Stimulated activated CD8-positive, alpha-beta memory T cell treated with anti-CD3 and anti-CD28 coated beads, Interleukin-4, amount 100 ng/mL, for 1 hour (primary cell): ENCODE measurements at places on chromosomes 12 and 14.

DNA sequence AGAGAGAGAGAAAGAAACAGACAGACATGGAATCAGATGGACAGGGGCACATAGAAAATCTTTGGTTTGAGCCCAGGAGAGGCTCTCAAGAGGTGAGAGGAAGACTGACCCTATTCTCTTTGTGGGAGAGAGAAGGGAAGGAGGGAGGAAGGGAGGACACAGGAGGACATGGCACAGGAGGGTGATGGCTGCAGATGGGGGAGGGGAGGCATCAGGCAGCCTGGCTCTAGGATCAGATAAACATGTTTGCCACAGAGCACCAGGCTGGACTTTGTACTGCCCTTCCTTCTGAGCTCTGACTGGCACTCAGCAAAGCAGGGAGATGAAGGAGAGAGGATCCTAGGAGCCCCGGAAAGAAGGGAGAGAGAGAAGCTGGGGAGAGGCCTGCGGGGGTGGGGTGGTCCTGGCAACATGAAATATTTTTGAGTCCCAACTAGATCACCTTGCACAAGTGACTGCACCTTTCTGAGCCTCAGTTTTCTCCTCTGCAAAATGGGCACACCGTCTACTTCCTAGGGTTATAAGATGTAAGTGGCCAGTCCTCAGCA is 6.1 kb downstream of the HNF1A start:
- no peak for DNase-seq

GRCh38 chr14:86088156-86088555 is 558.2 kb downstream of the FLRT2 start:
- no peak for DNase-seq

DNA sequence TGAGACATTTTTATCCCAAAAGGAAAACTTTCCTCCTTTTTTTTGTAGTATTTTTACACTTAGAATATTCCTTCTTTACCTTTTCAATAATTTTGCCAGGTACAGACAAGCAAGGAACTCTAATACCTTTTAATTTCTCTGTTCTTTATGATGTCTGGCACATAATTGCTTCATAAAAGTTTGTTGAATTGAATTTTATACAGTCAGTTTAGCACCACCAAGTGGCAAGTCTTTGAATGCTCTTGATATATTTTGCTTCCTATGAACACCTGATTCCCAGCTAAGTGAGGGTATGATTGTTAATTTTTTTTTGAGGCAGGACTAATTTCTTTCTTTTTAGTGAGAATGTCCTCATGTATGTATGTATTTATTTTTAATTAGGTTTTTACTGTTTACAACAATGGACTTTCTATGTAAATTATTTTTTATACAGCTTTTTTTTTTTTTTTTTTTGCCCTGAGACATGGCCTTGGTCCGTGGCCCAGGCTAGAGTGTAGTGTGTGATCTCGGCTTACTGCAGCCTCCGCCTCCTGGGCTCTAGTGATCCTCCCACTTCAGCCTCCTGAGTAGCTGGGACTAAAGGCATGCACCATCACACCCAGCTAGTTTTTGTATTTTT is 6.9 kb downstream of the TBC1D15 start:
- DNase-seq = no peak

DNA sequence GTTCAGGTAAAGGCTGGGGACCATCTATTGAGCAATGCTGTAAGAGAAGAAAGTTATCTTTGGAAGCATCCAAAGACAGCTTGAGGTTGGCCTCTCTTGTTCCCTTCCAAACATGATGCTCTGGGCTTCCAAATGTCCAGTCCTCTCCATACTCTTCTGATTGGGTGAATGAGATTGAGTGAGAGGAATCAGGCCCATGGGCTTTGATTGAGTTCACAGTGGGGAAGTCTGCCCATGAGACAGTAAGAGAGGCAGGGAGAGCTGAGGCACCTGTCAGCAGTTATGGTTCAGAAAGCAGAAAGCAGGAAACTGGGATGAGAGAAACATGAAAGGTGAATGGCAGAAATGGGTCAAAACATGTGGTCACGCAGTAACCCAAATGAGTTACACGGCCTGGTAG is 1006.9 kb downstream of the VRK1 start:
- DNase-seq = no peak

GRCh38 chr14:49975799-49976198 is 82.9 kb downstream of the ARF6 start:
- no peak for DNase-seq

- DNase-seq = no peak
These were observed 74.2 kb downstream of the NOC4L start for GRCh38 chr12:132218527-132218875.

- no peak for DNase-seq
These were observed 44.7 kb upstream of the GALNT9 start for GRCh38 chr12:132373901-132374611.

DNA sequence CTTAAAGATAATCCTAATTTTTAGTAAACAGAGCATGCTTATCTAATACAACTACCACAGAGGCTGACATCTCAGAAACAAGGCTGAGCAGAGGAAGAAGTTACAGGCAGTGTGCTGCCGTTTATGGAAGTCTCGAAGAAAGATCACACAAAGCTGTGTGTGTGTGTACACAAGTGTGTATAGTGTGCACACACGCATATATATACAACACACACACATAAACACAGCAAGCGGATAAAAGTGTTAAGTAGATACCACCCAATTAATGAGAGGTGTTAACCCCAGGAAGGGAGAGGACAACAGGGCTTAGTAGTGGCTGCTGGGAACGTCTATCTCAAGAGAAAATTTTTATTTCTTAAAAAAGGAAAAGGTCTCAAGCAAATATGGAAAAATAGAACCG is 15.3 kb downstream of the CCDC88C start:
- no peak for DNase-seq

DNA sequence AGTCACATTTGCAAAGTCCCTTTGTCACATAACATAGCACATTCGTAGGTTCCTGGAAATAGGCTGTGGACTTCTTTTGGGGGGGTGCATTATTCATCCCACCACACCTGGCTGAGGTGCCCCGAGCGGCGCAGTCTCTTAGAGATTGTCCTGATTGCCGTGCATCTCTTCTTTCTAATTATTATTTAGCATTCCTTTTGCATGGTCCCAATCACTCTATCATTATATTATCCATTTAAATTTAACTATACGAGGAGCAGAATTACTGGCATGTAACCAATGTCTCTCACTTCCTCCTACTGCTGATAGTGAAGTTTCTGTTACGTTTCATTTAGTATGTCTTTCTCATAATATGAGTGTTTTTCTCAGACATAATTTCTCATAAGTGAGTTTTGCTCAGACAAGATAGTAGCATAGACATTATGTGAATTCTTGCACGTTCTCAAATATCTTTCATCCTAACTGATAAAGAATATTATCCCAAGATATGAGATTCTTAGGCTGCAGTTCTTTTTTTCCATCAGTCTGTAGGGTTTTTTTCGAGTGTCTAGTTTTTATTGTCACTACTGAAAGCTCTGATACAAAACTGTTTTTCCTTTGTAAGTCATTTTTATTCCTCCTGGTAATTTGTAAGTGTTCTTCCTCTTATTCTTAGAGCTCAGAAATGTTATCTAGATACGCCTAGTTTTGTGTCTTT is 444.3 kb downstream of the NELL2 start:
- DNase-seq = no peak

GRCh38 chr14:60235440-60235839 is 13.6 kb upstream of the PPM1A start:
- DNase-seq = no peak

- no peak for DNase-seq
These were observed 155.6 kb upstream of the IFNG-AS1 start for GRCh38 chr12:67833602-67834001.

- DNase-seq = no peak
These were observed 14.1 kb downstream of the RILPL1 start for GRCh38 chr12:123519141-123520001.

- no peak for DNase-seq
These were observed 37.5 kb downstream of the CDC42BPB start for GRCh38 chr14:103019826-103020225.

DNA sequence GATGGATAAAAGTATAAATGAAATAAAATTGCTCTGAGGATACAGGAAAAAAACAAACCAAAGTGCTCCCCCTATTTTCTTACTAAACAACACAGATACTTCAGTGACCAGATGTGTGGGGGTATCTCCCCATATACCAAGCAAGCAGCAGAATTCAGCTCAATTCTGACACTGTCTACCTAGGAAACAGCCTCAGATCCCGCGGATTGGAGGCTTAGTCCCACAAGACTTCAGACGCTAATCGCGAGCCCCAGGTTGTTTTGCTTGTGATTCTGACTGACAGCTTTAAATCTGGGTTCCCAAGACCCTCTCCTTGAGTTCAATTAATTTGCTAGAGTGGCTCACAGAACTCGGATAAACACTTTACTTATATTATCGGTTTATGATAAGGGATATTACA is 17.3 kb downstream of the NFKBIA start:
- DNase-seq = no peak

GRCh38 chr12:34333337-34333736 is 311.0 kb downstream of the ALG10 start:
- no peak for DNase-seq

DNA sequence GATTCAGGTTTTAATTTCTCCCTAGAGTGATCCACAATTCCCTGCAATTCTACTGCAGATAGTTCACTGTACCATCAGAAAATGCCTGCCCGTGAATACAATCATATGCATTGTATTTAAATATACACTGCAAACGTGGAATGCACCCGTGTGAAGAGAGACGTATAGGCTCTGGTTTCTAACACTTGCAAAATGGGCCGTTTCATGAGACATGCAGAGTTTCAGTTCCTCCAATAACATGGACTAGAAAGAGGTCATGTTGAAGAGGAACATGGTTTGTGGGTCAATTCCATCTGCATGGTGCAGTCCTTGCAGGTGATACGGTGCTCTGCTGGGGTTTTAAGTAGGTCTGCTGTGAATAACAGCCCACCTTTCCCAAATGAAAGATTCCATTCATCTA is 373.3 kb downstream of the TMEM132D start:
- DNase-seq = no peak

GRCh38 chr14:58899317-58899713 is 261.6 kb downstream of the DACT1 start:
- DNase-seq = no peak

DNA sequence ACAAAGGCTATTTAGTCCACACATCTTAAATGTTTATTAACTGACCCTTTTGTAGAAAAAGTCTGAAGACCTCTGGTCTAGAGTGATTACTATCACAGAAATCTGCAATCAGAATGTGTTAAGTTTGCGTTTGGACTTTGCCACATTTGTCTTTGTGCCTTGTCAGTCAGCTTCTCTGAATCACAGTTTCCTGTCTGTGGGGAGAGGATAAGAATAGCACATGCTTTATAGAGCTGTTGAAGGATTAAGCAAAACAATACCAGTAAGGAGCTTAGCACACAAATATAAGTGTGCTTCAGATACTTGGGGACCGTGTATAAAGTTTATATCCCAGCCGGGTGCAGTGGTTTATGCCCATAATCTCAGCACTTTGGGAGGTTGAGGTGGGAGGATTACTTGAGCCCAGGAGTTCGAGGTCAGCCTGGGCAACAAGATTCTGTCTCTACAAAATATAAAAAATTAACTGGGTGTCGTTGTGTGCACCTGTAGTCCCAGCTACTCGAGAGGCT is 63.0 kb upstream of the BTG1 start:
- DNase-seq = no peak

DNA sequence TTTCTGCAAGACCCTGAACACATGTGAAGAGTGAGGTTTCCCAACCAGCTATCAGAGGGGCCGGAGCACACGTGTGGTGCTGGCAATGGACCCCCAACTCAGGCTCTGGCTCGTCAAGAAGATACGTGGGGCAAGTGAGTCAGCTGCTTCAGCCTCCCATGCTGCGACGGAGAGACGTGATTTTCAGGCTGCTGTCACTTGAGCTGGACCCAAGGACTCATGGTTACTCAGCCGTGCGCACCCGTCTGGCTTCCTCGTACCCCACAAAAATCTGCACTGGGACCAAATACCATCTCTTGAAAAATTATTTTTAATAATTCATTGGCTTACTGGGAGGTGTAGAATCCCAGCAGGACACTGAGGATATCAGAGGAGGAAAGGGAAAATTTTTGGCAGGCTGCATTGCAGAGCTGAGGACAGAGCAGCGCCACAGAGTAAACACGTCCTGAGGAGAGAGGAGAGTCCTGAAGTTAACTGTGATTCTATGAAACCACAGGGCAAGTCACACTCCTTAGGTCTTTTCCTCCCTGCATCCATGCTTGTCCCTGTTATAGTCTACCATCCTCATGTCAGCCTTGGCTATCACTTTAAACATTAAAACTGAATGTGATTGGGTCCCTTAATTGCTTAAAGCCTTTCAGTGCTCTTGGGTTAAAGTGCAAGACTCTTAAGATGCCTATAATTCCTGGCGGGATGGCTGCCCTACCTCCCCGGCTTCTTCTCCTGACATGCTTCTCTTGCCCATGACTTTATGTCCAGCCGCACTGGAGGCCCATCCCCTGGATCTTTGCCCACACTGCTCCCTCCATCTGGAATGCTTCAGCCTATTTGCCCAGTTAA is 95.3 kb upstream of the SLC35F4 start:
- DNase-seq = no peak

DNA sequence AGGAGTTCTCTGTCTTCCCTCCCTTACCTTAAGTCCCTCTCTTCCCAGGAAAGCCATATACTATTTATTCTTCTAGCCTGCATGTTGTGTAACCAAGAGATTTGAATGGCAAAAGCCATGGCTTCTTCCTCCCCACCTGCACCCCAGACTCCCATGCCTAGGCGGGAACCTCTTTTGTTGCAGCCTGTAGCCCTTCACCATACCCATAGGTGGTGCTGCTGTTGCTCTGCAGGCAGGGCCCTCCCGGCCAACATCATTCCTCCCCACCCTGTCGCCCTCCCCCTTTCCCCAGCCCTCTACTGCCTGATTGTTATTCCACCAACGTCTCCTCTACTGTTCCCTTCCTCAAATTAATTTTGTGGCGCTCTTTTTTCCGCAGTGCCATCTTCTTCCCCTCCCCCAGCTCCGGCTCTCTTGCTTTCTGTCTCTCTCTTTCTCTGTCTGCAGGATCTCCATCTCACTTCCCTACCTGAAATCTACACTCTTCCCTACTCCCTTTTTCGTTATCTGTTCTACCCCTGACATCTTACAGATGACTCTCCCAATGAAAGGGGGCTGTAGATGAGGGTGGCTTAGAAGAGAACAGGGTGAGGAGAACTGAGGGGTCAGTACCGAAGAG is 13.8 kb downstream of the NGDN start:
- DNase-seq = no peak
